Activated T-helper 1 cell treated with Interleukin-2 at 50 U/mL for 16 hours (primary cell): ENCODE measurements at places on chromosomes 2 and 18.

DNA sequence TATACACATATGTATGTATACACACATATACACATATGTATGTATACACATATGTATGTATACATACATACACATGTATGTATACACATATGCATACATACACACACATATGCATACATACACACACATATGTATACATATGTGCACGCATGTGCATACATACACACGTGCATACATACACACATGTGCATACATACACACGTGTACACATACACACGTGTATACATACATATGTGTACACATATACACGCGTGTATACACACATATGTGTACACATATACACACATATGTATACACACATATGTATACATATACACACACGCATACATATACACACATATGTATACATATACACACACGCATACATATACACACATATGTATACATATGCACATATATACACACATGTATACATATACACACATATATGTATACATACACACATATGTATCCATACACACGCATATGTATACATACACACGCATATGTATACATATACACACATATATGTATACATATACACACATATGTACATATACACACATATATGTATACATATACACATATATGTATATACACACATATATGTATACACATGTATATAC lies 21.5 kb downstream of the NABP1 start:
- DNase-seq, result no peak

GRCh38 chr2:109527846-109528705 lies 85.7 kb downstream of the SEPTIN10 start:
- DNase-seq, result no peak

- DNase-seq, result no peak
Observed at GRCh38 chr2:160372010-160372356, 121.6 kb downstream of the RBMS1 start.

DNA sequence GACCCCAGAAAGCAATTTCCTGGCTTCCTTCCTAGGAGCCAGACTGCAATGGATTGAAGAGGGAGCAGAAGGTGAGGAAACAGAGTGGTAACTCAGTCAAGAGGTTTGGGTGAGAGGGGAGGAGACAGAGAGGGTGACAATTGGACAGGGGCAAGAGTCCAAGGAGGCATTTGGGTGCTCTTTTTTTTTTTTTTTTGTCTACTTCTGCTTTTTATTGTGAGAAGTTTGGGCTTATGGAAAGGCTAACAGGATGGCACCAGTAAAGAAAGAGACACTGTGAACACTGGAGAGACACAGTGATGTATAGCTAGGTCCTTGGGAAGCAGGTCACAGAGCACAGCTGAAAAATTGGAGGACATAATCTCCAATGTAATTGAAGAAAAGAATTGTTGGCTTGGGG lies 25.0 kb downstream of the CYBRD1 start:
- no peak for DNase-seq

GRCh38 chr2:224442071-224442967 lies 40.4 kb upstream of the FAM124B start:
- no peak for DNase-seq

DNA sequence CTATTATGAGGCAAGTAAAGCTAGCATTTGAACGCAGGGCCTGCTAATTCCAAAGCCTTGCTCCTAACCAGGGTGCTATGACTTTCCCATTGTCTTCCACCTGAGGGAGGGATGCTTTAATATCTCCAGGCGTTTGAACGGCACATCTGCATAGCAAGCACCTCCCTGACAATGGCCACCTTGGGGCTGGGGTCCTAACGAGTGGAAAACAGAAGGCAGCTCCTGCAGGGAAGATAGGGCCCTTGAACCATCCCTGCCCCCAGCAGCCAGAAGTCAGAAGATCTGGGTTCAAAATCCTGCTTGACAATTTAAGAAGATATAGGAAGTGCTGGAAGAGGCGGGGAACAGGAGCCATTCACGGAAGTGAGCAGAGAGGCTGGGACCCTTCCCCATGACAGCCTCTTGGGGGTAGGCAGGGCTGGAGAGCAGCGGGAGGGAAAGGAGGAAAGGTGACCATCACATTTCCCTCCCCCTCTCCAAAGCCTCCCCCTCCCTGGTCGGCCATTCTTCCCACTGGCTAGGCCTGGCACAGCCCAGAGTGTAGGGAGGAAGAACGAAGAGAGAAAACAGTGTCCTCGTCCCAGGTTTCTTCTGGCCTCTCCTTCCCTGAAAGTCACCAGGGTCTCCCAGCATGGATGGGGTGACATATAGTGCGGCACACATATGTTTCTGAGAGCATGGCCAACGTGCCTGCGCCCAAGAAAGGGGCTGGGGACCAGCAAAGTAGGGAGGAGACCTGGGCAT lies 73.5 kb downstream of the EMX1 start:
- no peak for DNase-seq

DNA sequence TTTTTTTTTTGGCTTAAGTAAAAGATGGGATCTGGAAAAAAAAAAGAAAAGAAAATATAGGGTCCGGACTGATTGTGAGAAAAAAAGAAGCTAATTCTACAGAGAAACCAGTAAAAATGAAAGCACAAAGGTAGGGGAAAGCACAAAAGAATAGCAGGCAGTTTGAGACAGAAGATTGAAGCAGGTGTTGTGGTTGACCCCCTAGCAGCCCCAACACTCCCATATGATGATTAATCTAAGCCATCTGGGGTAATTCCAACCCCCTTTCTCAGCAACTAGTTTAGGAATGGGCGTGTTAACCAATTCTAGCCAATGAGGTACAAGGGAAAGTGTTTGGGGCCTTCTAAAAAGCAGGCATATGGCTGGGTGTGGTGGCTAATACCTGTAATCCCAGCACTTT lies 77.0 kb downstream of the MBD2 start:
- no peak for DNase-seq

GRCh38 chr18:8501044-8501443 lies 108.2 kb upstream of the RAB12 start:
- no peak for DNase-seq

GRCh38 chr2:42342061-42342794 lies 18.8 kb downstream of the COX7A2L start:
- DNase-seq, result no peak

- DNase-seq, result no peak
Observed at GRCh38 chr18:80112624-80113248, 3.7 kb downstream of the ADNP2 start.

DNA sequence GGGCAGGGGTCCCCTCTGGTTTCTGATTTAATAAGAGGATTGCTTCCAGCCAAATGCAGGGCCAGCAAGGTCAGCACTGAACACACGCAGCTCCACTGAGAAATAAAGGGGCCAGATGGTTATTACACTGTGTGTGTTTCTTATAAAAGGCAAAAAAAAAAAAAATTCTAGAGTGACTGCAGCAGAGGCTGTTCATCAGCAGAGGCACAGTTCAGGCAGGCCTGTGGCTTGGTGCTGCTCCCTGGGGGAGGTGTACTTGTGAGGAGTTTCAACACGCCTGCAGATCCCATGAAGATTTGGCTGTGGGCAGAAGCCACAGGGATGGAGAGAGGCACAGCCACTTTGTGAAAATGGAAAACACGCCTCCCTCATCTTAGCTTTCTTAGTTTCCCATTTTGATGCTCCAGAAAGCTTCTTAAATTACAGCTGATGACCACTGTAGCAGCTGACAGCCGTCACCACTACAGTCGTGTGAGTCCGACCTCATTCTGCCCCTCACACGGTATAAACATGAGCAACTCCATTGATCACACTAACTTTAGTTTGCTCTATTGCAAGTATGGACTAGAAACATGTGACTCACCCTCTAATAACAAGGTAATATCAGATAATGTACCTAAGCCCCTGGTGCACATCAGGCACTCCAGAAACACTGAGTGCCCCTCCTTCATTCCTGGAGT lies 726.5 kb upstream of the RAB6C start:
- no peak for DNase-seq

- no peak for DNase-seq
Observed at GRCh38 chr18:63253428-63254372, 65.9 kb downstream of the BCL2 start.
